Stimulated activated CD4-positive, alpha-beta T cell treated with anti-CD3 and anti-CD28 coated beads, TNF-alpha, amount 100 ng/mL, for 48 hours (primary cell): ENCODE measurements at places on chromosomes 1 and 21.

DNA sequence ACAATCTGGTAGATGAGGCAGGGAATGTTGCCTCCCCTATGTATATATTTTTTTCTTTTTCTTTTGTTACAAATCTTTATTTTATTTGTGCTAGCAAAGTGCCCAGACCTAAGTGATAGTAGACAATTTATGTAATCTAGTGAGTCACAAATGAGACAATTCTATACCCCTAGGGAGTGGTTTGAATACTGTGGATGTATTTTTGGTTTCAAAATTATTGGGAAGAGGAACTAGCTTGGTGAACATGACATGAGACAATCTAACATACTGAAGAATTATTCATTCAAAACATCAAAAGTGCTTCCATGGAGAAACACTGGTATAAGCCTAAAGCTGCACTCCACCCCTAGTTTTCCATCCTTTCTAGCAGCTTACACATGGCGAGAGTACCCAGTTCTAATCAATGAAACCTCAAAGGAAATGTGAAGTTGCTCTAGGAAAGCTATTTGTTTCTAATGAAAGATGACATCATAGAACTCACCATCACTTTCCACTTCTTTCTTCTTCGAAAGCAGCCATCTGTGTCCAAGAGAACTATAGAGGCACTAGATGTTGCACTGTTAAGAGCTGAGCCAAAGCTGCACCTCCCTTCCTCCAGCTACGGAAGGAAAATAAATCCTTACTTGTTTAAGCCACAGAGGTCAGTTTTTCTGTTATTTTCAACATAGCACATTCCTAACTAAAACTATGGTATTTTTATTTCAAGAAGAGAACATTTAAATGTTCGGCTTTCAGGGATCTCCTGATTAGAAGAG lies 764.6 kb downstream of the LTN1 start:
- no peak for DNase-seq

DNA sequence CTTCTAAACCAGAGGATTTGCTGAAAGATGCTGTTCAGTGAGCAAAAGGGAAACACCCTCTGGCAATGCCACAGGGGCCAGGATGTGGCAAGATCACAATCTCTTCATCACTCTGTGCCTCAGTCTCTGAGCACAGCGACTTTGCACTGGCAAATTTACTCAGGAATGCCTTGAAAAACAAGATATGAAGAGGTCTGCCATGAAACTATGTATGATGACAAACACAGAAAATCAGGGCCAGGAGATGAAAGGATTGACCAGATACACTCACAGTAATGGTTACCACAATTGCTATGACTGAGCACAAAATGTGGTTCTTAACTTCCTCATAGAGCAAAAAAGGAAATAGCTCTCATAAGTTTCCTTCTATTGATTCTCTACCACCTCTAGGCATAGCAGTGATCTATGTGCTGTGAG lies 5.8 kb downstream of the TTC13 start:
- DNase-seq: no peak

DNA sequence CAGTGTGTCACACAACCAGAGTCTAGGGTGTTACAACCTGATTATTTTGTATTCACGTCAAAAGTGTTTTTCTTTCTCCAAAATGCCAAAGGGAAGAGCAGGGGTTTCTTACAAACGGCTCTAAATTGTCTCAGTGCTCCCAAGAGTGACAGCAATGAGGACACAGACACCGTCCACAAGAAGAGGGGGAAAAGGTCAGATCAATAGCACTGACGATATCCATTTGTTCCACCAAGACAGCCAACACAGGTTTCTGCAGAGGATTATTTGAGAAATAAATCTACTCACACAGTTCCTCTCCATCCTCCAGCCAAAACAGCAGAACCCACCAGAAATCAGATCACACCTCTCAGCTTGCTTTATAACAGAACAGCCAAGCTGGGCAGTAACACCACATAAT lies 193.9 kb downstream of the SEC16B start:
- no peak for DNase-seq

DNA sequence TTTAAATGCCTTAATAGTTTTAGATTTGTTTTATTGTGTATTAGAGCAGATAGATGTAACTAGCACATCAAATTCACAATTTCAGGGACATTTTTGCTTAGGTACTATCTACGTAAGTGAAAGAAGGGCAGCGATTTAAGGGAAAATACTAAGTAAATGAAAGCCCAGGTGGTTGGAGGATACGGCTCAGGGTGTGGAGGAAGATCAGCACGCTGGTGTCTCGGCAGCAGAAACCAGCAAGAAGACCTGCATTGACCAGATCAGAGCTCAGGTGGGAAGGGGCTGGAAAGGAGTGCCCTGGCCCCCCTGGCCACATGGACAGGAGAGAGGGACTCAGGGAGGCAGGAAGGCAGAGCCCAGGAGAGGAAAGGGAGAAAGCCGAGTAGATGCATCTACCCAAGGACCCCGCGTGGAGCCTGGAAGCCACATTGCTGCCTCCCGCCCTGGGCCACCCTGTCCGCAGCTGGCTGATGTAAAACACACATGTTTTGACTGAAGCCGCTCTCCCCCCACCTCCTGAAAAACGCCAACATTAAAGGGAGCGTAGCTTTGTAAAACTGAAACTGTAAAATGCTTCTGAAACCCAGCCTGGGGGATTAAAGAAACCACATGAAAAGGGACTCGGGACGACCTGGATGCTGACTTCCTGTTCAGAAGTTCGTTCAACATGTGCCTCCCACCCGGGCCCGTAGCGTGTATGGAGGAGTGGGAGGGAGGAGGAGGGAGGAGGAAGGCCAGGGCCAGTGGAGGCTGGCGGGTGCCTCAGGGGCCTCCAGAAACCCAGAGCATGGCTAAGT lies 72.6 kb upstream of the TARDBP start:
- peak; percentile 29 for DNase-seq
